IMR-90 (cell line): ENCODE measurements at places on chromosomes 16 and 17. TPM values are rescaled to one million over a fixed set of nuclear protein-coding genes. Genes with fewer than 3 reads are reported as not detected.

DNA sequence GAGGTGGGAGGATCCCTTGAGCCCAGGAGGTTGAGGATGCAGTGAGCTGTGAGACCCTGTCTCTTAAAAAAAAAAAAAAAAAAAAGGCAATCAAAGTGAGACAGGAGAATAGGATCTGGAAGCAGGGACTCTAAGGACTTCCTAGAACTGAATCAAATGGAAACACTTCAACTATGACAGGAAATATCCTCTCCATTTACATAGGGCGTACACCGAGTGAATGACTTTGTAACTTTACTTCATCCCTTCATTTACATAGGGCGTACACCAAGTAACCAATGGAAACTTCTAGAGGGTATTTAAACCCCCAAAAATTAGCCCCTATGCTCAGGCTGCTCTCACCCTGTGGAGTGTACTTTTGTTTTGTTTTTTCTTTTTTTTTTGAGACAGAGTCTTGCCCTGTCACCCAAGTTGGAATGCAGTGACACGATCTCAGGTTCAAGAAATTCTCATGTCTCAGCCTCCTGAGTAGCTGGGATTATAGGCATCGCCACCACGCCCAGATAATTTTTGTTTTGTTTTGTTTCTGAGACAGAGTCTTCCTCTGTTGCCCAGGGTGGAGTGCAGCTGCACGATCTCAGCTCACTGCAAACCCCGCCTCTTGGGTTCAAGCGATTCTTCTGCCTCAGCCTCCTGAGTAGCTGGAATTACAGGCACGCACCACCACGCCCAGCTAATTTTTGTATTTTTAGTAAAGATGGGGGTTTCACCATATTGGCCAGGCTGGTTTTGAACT is 9.6 kb upstream of the PRPSAP1 start:
- DNase-seq: no peak

- DNase-seq: no peak
Measured at GRCh38 chr17:50765454-50766221, 1.7 kb downstream of the ANKRD40CL start.

DNA sequence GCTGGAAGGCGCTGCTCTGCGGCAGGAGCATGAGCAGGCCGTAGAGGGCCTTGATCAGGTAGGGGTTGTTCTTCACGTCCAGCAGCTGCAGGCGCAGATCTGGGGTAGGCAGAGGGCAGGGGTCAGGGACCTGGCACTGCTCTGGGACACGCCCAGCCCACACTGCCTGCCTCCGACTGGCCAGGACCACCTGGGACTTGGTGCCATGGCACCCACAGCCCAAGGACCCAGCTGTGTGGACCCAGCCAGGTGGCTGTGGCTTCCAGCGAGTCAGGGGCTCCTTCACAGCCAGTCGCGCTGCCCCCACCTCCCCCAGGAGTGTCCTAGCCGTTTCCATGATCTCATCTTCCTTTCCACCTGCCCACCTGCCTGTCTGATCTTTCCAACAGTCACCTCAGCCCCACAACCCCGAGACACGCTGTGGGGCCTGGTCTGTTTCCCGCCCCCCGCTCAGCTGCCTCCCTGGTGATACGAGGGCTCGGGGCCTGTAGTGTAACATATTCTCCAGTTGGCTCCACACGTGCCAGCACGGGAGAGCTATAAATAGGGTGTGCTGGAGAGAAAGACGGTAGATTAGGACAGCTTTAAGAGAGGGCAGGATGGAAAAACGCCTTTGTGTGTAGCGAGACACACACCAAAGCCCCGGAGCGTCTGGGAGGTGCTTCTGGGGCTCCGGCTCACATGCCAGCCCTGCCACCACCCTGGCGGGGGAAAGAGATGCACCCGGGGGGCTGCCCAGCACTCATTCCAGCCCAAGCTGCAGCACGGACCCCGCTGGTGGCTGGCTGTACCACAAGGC is 7.2 kb upstream of the MTSS2 start:
- DNase-seq: no peak

DNA sequence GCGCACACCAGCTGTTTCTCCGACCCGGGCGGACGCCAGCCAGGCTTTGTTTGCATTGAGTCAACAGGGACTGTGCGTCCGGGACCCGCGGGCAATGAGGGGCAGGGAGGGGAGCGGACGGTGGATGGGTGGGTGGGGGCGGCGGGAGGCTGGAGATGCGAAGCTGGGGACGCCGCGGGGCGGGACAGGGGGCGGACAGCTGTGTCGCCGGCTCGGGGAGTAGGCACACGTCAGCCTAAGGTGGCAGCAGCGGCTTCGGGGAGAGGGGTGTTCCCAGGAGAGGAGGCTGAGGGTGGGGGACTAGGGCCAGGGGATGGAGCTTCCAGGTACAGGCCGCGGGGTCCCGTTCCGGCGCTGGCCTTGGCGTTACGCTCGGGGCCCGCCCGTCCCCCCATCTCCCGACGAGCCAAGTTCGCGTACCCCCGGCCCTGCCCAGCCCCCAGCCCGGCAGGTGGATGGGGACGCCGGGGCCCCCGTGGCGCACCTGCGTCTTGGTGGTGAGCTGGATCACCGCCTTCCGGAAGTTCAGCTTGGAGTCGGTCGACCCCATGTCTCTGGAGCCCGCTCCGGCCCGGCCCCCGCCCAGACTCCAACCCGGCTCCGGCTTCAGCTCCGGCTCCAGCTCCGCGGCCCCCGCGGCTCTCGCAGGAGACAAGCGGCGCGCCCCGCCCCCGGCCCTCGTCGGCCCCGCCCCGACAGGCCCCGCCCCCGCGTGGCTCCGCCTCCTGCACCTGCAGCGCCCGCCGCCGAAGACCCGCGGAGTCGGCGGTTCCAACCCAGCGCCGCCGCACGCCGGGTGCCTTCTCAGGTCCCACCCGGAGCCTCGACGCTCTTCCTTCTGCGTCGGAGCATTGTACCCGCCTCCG is at the start of gene HID1:
HID1 (minus strand) TSS at position 653 of the 866 bp plus-strand sequence; CDS start at position 550, 103 bp downstream.
- no peak for DNase-seq

DNA sequence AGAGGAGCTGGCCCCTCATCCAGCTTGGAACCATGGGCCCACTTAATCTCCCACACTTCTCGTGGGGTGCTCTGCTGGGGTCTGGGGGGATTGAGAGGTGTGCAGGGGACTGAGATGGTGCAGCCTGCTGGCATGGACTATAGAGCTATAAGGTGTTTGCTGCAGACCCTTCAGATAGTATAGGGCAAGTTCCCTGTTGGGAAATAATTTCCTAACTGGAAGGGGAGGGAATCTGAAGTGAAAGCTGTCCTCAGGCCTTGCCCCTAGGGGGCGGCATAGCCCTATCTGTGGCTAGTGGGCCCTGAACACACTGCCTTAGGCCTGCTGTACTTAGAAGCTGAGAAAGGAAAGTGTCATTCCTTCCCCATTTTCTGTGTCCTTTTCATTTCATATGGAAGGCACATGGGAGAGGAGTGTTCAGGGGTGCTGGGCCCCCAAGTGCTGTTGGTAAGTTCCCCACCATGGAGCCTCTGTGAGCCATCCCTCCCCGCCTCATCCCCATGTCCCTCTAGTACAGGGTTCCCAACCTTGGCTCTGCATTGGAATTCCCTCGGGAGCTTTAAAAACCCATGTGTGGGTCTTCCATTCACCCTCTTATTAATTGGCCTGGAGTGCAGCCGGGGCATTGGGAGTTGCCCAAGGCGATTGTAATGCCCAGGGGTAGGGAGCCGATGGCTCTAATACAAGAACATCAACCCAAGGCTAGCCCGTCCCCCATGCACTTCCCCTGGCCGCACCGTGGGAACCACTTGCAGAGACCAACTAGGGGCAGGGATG is 19.7 kb downstream of the GOSR2 start:
- DNase-seq: peak; percentile 75

- DNase-seq: no peak
Measured at GRCh38 chr17:46884552-46884951, 33.2 kb downstream of the WNT9B start.

DNA sequence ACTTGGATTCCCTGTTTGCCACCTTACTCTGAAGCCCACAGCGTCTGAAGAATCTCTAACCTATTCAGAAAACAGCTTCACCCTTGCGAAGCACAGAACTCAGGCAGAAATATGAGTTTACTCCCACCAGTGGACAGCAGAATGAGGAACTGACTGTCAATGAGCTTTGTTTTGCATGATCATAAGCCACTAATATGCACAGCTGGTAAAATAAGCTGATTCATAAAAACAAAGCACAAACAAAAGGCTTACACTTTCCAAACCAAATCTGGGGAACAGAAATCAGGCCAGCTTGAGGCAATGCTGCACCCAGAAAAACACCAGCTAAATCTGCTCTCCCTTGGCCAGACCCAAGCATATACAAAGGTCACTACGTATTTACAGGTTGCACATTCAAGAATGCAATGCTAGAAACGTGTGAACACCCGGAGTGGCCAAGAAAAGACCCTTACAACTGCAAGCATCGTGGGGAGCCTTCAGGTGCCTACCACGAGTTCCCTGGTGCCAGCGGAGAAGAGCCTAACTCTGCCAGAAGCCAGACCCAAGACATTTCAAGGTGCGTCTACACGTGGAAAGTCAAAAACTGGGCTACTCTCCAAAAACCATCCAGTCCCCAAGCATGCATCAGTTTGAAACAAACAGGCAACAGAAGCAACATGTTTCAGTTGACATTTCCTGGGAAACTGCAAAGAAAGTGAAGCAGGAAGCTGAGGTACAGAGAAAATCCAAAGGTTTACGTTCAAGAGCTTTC is 207.1 kb downstream of the ZFHX3 start:
- peak; percentile 40 for DNase-seq

- no peak for DNase-seq
Measured at GRCh38 chr17:40473573-40474365, 27.7 kb downstream of the TNS4 start.

GRCh38 chr17:8726941-8727555 is 17.6 kb downstream of the CCDC42 start:
- DNase-seq: no peak

DNA sequence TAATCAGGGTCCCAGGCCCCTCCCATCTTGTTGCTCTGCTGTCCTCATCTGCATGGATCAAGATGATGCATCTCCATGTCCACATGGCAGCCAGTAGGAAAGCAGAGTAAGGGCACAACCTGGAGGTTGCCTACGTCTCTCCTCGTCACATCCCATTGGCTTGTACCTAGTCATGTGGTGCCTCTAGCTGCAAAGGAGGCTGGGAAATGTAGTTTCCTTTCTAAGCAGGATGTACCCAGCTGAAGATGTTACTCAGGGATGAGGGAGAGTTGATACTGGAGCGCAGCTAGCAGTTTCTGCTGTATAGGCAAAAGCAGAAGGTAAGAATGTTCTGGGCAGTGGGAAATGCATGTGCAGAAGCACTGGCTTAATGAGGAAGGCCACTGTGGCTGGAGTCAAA is 20.8 kb downstream of the ABCC1 start:
- DNase-seq: no peak

The NLRC5 gene
- 5.3 and 9.1 TPM in 2 replicates for total RNA-seq

The SPATA22 gene
- total RNA-seq: 0.18 and 0.28 TPM in 2 replicates
